ENCODE measurements at places on chromosomes 3 and 15.
A peak's percentile ranks its signal among the peaks of the same experiment; 100 is the strongest.

GRCh38 chr3:94137377-94137776 is 74.5 kb downstream of the NSUN3 start:
- no peak for DNase-seq

DNA sequence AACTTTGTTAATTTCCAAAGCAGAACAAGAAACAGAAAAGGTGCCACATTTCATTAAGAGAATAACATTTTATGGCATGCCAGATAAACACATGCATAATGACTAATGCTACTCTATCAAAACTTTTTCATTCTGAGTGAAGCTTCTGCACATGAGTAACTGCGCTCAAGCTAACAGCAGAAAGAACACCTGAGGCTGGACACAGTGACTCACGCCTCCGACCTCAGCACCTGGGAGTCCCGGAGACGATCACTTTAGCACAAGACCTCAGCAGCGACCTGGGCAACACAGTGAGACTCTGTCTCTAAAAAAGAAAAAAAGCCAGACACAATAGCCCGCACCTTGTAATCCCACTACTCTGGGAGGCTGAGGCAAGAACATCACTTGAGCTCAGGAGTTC is 70.6 kb downstream of the ACAP2 start:
- DNase-seq: no peak

- peak; percentile 61 for DNase-seq
These were observed 244.8 kb upstream of the RGMA start for GRCh38 chr15:93333796-93334195.

DNA sequence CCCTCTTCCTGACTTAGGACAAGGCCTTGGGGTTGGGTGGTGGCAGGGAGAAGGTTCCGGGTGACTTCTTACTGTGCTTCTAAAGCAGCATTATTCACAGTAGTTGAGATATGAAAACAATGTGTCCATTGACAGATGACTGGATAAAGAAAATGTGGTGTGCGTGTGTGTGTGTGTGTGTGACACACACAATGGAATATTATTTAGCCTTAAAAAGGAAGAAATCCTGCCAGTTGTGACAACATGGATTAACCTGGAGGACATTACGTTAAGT is 128.1 kb upstream of the RASGRP1 start:
- DNase-seq: no peak

DNA sequence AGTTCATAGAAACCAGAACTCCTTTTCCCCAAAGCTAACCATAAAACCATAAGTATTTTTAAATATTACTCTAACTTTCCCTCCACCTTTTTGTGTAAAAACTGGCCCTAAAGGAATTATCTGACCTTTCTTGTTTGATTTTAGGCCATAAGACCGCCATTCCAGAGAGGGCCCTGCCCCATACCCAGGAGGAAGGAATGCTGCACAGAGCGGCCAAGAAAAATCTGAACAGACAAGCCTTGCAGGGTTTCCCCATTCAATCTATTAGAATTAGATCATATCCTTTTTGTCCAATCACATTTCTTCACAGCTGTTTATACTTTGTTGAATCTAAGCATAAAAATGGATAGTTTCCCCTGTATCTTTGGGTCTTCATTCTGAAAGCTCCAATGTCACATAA is 97.1 kb downstream of the B3GALNT1 start:
- no peak for DNase-seq

- peak; percentile 18 for DNase-seq
These were observed 171.7 kb upstream of the ATP11B start for GRCh38 chr3:182621435-182622240.

- DNase-seq: peak; percentile 58
These were observed 12.5 kb downstream of the MRPS25 start for GRCh38 chr3:15052335-15053242.

GRCh38 chr3:144524531-144524930 is 552.9 kb downstream of the DIPK2A start:
- no peak for DNase-seq

- no peak for DNase-seq
These were observed 90.2 kb upstream of the KLF13 start for GRCh38 chr15:31236184-31237042.

DNA sequence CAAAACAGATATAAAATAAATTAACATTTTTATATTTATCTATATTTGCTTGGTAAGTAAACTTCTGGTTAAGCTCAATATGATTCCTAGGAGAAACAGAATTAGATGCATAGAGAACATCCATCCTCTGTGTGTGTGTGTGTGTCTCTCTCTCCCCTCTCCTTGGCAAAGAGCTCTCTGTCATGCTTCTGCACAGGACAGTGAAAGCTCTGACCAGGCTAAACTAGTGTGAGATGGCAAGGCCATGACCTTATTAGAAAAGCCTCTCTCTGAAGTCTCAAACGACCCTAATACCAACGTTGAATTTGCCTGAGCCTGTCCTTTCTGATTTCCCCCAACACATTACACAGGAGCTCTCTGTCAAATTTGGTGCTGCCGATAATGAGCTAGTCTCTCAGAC is 746.0 kb downstream of the VGLL3 start:
- peak; percentile 4 for DNase-seq

GRCh38 chr3:99524559-99524958 is 113.8 kb upstream of the COL8A1 start:
- no peak for DNase-seq

DNA sequence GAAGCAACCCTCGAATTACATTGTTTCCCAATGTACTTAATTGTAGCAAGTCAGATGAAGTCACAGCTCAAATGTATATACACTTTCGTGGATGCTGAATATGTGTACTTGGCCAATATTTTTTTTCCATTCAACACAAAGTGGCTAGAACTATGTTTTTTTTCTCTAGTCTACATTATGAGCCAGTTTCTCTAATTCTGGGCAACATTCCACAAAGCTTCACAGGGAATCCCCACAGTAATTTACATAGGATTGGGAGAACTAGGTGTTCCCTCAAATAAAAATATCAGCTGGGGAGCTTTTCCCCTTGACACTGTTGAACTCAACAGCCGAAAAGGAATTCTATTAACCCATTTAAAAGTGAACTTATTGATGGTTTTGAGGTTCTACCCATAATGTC is 493.1 kb downstream of the MECOM start:
- no peak for DNase-seq

DNA sequence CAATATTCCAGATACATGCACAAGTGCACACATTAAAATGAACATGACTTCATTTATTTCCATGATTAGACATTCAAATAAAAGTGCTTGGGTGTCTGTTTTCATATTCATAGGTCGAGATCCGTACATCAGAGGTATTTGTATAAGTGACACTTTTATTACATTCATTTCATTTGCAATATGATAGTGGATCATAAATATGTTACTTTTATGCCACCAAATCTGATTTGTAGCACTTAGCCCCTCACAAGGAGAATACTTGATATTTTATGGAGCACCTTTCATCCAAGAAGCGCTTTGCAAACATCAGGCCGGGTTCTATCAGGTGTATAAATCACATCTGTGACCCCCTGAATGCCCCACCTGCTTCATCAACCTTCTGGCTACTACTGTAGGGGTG is 100.6 kb downstream of the TOP2B start:
- DNase-seq: no peak

DNA sequence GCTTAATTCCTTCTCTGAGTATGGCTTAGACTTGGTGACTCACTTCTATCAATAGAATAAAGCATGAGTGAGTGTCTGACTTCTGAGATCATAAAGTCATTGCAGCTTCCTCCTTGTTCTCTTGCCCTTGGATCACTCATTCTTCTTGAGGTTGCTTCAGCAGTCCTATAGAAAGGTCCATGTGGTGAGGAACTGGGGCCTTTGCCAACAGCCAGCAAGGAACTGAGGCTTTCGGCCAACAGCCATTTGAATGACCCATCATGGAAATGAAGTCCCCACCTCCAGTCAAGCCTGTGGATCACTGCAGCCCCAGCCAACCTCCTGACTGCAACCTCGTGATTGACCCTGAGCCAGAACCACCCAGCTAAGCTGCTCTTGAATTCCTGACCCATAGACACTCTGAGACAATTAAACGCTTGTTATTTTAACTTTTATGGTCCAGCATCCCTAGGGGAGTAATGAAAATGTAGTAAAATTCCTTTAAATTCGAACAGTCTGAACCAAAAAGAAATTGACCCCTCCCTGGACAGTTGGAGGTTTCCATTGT is 84.5 kb downstream of the WDR76 start:
- no peak for DNase-seq

DNA sequence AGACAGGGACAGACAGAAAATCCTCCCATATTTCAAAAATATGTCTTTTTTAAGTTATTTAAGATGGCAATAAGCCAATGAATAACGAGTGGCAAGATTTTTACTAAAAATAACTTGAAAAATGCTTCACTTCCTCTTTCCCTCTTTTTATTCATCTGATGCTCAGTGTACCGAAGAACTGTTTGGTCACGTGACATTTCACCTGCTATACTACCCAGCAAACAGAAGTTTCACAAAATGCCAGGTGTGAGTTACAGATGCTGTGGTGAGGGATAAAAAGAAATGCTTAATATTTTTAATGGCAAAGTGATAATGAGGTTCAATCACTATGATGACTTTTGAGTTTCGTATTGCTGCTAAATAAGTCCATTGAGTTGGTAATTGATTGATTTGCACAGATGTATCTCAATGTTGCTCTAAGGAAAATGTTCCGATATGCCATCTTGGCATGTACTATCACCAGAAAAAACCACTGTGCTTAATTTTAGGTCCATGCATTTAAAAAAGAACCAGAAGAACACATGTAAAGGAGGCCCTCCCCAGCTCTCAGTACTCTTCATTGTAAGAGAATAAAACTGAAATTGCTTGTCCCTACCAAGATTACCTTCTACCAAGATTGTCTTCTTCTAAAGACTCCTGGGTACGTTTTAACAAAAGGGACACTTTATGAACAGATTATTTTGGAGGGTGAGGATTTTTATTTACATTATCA is 26.0 kb upstream of the SEC62 start:
- no peak for DNase-seq

- DNase-seq: peak; percentile 70
These were observed 49.7 kb upstream of the MYZAP start for GRCh38 chr15:57541805-57542504.

DNA sequence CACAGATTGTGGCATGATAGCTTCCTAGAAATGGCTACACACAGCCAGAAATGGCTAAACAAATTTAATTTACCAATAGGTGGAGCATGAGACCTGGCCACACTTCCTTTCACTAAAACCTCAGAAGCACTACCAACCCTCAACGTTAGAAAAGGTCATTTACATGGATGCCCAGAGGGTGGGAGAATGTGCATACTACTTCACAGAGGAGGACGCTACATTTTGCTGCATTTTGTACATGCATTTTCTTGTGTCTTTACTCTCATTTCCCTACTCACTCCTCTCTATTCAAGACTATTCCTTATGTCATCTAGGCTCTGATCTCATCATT is 40.1 kb downstream of the C2CD4B start:
- DNase-seq: no peak

GRCh38 chr15:51119120-51119519 is 24.4 kb upstream of the TNFAIP8L3 start:
- no peak for DNase-seq

DNA sequence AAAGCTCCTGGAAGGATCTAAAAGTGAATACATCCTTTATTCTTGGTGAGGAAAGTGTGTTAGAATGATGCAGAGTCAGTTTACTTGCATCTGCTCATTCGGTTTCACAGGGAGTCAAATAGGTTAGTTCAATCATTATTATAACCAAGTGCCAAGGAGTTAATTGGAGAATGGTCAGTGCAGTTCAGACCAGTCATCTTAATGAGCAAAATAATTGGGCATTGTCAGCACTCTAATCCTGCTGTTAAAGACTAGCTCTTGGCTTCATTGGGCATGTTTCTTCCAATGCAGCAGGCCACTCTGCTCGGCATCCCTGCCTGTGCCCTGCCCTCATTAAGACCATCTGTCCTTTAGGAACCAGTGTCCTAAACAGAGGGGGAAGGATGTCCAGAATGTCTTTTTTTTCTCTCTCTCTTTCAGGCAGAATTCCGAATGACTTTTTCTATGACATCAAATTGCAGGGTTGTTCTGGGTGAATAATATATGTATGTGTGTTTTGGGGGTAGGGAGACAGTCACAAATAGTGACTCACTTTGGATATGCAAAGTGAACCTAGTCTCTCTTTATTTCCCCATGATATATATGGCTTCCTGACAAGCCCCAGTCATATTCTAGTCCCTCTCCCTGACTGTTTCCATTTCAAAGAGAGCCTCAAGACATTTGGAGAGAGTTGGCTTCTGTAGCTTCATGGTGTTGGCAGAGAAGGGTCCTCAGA is 205.4 kb upstream of the TRIM42 start:
- DNase-seq: peak; percentile 26

DNA sequence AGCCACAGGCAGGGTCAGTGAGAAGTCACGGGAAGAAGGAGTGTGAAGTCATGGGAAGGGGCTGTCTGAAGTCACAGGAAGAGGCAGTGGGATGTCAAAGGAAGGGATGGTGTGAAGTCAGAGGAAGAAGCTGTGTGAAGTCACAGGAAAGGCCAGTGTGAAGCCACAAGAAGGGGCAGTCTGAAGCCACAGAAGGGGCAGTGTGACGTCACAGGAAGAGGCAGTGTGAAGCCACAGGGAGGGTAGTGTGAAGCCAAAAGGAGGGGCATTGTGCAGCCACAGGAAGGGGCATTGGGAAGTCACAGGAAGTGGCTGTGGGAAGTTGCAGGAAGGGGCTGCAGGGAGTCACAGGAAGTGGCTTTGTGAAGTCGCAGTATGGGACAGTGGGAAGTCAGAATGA is 35.1 kb downstream of the GASK1A start:
- DNase-seq: no peak

DNA sequence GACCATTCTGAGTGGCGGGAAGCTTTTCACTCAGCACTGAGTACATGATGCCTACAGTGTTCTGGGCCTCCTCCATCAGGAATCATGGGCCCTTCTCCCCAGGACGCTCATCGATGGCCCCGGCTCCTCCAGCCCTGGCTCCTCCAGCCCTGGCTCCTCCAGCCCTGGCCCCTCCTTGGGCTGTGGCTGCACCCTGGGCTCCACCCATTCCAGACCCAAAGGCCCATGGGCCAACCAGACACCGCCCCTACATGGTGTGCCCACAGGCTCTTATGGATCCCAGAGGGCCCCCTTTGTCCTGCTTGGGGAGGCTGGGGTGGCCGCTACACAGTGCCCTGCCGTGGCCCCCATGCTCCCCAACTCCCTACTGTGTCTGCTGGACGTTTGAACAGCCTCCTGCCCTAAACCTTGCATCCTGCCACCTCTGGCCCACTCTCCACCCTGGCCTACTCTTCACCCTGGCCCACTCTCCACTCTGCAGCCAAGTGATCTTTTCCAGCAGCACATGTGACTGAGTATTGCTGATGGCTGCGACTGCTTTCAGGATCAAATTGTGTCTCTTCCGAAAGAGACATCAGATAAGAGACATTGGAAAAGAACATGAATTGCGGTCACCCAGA is 57.9 kb downstream of the APBA2 start:
- DNase-seq: no peak

DNA sequence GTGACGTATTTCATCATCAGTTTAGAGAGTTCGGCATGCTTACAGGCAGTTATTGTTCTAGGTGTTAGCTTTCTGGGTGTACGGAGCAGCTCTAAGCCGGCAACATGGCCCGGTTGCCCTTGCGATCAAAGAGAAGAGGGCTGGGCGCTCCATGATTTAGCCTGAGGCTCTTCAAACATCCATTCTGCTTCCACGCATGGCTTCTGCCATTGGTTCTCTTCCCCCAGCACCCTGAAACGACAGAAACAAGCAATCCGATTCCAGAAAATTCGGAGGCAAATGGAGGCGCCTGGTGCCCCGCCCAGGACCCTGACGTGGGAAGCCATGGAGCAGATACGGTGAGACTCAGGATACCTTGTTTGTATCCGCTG is 574 bp downstream of the NGRN start:
- DNase-seq: no peak

Measured in neural progenitor cell (in vitro differentiated cells).